ENCODE measurements at places on chromosomes 16 and 17.

GRCh38 chr16:56869513-56870275, 4.7 kb downstream of the SLC12A3 start:
- peak; percentile 16 for DNase-seq

GRCh38 chr17:71632328-71632727, 488.5 kb upstream of the SOX9 start:
- DNase-seq = no peak

- DNase-seq = no peak
These were observed 99.2 kb downstream of the SPACA3 start for GRCh38 chr17:33090806-33091205.

- no peak for DNase-seq
These were observed 14.8 kb upstream of the POLR3E start for GRCh38 chr16:22282254-22282892.

DNA sequence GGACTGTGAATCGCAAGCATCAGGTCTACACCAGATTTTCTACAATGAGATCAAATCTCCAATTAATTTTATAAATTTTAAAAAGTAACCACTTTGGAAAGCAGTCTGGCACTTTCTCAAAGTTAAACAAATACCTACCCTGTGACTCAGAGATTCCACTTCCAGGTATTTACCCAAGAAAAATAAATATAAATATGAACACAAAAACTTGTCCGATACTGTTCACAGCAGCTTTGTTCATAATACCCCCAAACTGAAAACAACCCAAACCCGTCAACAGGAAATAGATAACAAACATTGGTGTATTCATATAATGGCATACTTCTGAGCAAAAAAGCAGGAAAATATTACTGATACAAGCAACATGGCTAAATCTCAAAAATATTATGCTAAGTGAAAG, 12.1 kb downstream of the ZDHHC7 start:
- no peak for DNase-seq

DNA sequence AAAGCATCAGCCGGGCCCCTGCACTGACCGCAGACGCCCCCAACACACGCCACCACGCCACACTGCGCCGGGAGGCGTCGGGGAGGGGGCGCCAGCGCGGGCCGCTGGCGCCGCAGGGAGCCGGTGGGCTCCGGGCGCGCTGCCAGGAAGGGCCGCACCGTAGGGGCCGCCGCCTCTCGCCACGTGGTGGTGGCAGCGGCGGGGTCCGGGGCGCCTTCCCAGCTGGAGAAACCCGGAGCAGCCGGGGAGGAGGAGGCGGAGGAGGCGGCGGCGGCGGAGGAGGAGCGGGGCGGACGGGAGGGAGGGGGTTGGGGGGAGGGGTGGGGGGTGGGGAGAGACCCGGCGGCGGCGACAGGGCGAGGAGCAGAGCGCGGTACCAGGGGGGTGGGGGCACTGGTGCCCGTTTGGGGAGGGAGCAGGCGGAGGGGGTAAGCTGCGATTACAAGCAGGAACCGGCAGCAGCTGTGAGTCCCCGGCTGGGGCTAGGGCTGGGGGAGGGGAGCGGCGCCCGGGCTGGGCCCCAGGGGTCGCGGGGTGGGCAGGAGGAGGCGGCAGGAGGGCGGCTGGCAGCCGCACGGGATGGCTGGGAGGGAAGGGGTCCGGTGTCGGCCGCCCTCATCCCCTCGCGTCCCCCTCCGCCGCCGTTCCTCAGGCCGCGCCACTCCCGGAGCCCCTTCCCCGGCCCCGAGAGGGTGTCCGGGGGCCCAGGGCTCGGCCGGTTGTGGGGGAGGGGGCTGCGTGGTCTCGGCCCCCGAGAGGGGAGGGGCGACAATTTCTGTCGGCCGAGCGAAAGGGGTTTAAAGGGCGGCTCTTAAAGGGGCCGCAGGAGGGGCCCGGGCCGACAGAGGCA, at the start of gene TBKBP1:
TSS of gene TBKBP1 (plus strand) at position 431 of the 850 bp plus-strand sequence. CDS start 1,952 bp downstream, outside the sequence.
- no peak for DNase-seq

GRCh38 chr17:39729280-39729851, 966 bp downstream of the MIEN1 start:
- DNase-seq = no peak

GRCh38 chr17:11388054-11388453, 147.0 kb downstream of the SHISA6 start:
- no peak for DNase-seq

GRCh38 chr17:51428668-51429495, 168.5 kb downstream of the UTP18 start:
- DNase-seq = no peak

DNA sequence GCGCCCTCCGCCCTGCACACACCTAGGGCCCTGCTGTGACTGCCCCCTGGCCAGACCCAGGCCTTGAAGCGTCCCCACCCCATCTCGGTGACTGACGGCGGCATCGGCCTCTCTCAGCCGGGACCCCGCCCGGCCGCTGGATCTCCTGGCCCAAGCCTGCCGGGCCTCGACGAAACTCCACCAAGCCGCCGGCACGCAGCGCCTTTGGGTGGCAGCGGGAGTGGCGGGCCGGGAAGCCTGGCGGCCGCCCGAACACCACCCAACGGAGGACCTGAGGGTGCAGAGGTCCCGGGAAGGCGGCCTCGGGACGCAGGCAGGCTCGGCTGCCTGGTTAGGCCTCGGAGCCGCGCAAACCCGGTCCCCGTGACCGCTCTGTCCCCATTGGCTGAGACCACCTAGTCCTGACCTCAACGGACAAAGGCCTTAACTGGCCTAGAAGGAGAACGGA, 12.0 kb upstream of the TMEM97 start:
- DNase-seq = no peak
